ENCODE measurements at places on chromosomes 1 and 21.
A peak's percentile ranks its signal among the peaks of the same experiment; 100 is the strongest.

- no peak for DNase-seq
These were observed 4.8 kb upstream of the MDM4 start for GRCh38 chr1:204511366-204511765.

GRCh38 chr1:185409763-185410528 lies 92.9 kb upstream of the IVNS1ABP start:
- no peak for DNase-seq

DNA sequence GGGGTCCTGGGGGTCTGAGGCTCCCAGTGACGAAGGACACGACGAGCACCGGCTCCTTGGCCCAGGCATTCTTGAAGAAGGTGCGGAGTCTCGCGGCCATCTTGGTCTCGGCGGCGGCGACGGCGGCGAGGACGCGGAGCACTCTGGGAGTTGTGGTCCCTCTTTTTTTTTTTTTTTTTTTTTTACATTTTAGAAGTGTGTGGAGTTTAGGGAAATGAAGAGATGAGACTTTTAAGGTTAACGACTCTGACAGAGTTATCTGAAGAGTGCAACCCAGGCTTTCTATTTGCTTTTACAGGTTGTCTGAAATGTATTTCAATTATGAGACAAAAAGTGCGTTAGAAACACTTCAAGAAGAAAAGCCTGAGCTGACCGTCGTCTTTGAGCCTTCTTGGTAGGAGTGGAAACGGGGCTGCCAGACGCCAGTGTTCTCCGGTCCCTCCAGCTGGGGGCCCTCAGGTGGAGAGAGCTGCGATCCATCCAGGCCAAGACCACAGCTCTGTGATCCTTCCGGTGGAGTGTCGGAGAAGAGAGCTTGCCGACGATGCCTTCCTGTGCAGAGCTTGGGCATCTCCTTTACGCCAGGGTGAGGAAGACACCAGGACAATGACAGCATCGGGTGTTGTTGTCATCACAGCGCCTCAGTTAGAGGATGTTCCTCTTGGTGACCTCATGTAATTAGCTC lies 9.7 kb downstream of the OR2B11 start:
- DNase-seq = peak; percentile 78

GRCh38 chr1:169060919-169061639 lies 45.4 kb upstream of the ATP1B1 start:
- DNase-seq = peak; percentile 93

GRCh38 chr1:183898001-183898396 lies 93.1 kb downstream of the RGL1 start:
- DNase-seq = no peak

- peak; percentile 80 for DNase-seq
These were observed 9.0 kb downstream of the TGFBR3 start for GRCh38 chr1:91876781-91877573.

DNA sequence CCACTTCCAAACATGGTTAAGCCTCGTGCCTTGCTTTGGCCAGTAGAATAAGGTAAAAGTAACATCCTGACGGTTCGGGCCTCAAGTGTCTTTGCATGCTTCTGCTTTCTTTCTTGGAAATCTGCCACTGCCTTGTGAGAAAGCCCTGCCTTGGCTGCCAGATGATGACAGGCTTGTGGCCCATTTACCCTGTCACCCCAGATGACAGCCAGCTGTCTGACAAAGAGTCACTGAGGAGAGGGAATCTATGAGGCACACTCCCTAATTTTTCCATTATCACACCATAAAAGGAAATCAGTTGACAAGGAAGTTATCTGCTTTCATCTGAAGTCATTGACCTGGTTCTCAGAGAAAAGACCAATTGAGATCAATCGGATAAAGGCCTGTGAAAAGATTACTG lies 199.8 kb downstream of the USH2A start:
- peak; percentile 11 for DNase-seq

- no peak for DNase-seq
These were observed 399.4 kb downstream of the SMYD3 start for GRCh38 chr1:246107516-246108277.

DNA sequence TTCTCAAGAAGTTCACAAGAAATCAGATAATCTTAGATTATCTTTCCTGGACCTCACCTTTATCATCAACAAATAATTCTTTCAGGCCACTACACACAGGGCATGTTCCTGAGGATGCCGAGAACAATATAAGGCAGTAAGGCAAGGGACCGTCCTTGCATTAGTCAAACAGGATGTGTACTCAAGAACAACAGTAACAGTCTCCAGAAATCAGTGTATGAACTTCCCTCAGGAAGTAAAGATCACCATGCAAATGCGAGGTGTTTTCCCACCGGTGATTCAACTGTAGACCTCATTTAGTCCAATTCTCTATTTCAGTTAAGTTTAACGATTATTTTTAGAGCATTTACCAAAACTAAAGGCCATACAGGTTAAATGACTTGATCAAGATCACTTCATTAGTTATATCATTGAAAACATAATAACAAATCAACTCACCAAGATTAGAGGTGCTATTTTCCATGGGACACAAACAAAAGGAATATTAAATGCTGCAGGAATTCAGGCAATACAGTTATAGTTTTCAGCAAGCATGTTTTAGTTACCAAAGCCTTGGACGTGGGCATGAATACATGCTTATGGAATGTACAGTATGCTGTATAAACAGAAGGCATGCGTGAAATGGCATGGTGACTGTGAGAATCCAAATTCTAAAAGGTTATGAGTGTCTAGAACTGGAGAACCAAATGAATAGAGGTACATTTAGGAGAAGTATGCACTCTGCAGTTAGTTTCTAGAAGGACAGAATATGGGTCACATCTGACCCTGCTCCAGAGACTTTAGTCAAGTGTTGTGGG lies 145.2 kb downstream of the TNR start:
- DNase-seq = peak; percentile 26

DNA sequence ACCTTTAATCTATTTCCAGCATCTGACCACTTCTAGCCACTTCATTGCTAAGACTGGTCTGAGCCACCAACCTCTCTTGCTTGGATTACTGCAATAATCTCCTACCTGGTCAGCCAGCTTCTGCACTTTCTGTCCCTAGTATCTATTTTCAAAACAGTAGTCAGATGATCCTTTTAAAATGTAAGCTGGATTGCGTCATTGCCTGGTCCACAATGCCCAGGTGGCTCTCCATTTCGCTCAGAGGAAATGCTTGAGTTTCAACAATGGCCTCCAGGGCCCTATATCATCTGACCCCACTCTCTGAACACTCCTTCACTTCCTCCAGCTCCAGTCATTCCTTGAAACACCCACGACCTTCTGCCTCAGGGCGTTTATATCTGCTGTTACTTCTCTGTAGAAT lies 2.3 kb downstream of the FYB2 start:
- DNase-seq = no peak

- no peak for DNase-seq
These were observed 219.7 kb upstream of the RUNX1 start for GRCh38 chr21:35268817-35269216.

GRCh38 chr21:44965251-44966022 lies 25.6 kb downstream of the SLX9 start:
- peak; percentile 72 for DNase-seq

DNA sequence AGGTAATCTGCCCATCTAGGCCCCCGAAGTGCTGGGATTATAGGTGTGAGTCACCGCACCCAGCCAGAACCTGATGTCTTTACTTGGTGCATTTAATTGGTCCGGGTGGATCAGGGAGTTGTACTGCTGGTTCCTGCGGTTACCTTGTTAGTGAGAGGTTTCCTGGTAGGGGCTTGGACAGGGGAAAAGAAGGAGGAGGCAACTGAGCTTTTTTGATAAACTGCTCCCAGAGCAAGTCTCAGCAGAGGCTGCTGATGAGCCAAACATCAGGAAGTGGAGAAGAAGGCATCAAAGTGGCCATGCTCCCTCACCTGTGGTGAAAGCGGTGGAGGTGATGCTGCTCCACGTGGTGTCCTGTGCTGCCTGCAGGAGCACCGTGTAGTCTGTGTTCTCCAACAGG lies 161.5 kb upstream of the KIAA0040 start:
- no peak for DNase-seq

DNA sequence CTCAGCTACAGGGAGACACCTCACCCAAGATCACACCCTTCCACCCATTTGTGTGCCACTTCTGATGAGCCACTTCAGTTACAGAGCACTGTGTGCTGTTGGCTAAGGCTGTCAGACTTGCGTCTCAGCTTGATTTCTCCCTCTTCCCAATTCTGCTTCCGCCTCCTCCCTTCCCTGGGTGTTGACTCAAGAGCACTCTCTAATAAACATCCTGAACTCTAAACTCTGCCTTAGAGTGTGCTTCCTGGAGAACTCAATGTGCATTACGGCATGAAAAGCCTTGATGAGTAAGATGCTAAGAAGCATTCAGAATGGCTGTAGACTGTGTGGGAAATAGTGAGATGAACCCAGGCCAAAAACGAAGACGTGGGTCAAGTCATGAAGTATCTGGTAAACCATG lies 54.9 kb upstream of the S1PR1 start:
- no peak for DNase-seq

- no peak for DNase-seq
These were observed 49.5 kb upstream of the GCLM start for GRCh38 chr1:93958726-93959100.
